ENCODE measurements at places on chromosomes 5 and 9.

GRCh38 chr5:167864801-167865200 is 426.6 kb upstream of the WWC1 start:
- DNase-seq: no peak

DNA sequence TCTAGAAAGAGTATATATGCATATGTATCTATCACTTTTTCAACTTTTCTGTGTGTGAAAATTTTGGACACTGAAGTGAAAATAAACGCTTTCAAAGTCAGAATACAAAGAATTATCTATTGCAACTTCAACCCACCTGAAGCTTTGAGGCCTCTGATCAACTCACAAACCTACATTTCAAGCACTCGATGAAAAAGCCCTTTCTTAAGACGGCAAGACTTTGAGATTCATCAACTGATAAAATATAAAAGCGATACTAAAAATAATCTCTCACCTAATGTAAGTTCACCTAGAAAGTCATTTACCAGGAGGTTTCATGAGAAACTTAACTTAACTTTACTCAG is 1.2 kb downstream of the GOLPH3 start:
- no peak for DNase-seq

GRCh38 chr5:177132136-177133095 is 1.2 kb upstream of the NSD1 start:
- no peak for DNase-seq

- no peak for DNase-seq
These were observed 108.6 kb upstream of the SPOCK1 start for GRCh38 chr5:137607771-137608170.

DNA sequence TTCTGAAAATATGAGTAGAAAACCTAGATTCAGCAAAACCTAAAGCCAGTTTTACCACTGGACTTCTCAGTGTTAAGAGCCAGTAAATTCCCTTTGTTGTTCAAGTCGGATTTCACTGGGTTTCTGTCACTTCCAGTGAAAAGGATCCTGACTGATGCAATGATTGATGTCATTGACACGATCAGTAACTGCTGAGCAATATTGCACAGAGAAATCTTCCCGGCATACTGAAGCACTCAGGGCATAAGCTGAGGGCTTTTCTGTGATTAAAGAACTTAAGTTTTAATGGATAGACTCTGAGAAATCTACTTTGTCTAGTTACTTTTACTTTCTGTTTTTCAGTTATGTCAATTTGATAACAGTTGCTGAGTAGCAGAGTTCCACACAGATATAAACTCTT is 61.9 kb downstream of the DENND1A start:
- DNase-seq: no peak

DNA sequence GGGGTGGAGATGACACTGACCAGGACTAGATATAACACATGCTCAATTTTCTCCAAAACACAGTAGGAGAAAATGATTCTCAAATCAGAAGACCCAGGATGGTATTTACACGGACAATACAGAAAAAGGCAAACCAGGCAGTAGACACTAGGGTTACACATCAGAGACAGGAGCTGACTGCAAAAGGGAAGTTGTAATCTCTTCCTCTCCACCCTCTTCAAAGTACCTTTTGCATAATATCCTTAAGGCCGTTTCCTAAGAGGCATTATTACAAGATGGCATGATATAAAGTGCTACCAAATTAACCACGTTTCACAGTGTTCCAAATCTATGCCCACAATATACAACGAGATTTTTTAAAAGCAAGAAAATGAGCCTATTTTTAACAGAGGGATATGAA is 39.2 kb downstream of the YIPF5 start:
- no peak for DNase-seq

DNA sequence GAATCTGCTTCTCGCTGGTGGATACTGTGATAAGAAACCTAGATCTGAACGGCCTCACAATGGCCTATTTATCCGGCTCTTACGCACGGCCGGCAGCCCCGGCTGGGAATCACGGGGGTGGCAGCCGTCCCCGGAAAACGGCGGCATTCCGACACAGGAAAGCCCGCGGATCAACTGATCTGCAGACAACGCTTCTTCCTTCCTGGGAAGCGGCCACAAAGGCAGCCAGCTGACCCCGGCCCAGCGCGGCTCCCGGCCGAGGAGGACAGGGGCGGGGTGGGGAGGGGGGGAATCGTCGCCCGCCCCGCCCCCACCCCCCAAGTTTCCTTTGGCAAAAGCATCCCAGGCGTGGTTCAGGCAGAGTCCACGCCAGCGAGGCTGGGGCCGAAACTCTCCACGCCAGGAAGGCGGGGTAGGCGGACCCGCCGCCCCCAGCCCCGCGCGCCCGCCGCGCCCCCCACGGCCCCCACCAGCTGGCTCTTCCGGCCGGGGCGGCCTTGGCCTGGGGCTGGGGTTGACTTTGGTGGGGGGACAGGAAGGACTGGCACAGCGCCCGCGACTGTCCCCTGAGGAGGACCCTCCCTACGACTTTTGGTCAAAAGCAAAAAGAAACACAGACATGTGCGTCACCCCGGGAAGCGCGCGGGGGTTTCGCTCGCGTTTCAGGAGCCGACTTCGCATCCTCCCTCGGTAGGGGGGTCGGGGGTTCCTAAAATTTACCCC is 247.7 kb upstream of the ANKRD55 start:
- DNase-seq: no peak

DNA sequence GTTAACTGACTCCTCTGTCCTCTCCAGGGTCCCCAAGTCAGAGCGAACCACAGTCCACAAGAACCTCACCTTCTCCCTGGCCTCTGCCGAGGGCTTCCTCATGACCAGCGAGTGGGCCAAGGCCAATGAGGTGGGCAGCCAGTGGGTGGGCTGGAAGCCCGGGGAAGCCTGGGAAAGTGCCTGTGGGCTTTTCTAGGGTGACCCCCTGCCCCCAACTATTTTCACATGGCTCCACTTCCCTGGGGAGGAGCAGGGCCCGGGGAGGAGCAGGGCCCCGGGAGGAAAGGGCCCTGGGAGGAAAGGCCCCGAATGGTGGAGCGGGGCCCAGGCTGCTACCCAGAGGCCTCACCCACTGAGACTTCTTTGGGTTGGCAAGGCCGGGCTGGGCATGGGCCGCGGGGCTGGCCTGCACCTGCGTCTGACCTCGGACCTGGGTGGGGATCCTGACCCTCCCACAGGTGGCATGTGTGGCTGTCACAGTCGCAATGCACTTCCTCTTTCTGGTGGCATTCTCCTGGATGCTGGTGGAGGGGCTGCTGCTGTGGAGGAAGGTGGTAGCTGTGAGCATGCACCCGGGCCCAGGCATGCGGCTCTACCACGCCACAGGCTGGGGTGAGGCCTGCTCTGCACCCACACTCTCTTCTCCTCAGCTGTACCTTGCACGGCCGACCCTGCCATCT is 17.9 kb downstream of the ADGRD2 start:
- DNase-seq: no peak

DNA sequence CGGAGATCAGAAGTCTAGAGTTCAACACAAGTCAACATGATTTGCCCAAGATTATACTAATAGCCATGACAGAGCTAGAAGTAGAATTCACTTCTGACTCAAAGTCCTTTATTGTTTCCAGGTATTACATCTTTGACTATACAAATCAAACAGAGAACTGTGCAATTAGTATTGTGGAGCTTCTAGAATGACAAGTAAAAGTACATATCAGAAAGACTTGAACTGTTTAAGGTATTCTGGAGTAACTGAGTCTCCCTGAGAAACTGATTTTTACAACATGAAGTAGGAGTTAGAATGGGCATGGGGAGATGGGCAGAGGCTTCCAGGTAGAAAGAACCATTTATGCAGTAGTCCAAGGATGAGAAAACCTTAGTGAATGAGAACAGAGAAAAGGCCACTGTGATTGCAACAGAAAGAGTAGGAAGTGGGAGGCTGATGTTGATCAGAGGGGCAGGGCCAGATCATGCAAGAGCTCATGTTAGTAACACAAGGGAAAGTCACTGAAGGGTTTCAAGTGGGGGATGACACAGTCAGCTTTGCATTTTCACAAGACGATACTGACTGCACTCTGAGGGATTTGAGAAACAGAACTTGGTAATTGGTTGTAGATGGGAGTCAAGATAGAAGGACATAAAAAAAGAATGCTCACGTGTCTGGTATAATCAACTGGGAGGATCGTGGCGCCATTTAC is 280.7 kb downstream of the RFX3 start:
- no peak for DNase-seq

DNA sequence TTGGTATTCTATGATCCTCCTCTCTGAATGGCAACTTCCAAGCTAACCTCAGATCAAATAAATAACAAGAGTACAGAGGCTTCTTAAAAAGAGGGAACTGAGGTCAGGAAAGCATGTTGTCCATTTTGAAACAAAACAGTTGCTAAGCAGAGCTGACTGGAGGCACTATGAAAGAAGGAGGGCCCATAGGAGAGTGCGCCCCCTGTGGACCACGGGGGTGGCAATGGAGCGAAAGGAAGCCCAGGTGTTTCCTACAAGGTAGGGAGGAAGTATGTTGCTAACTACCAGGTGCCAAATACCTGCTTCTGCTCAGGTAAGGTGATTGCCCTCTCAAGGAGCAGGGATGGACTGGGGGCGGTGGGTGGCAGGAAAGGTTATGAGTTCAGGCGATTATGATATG is 101.8 kb upstream of the MAST4 start:
- no peak for DNase-seq

DNA sequence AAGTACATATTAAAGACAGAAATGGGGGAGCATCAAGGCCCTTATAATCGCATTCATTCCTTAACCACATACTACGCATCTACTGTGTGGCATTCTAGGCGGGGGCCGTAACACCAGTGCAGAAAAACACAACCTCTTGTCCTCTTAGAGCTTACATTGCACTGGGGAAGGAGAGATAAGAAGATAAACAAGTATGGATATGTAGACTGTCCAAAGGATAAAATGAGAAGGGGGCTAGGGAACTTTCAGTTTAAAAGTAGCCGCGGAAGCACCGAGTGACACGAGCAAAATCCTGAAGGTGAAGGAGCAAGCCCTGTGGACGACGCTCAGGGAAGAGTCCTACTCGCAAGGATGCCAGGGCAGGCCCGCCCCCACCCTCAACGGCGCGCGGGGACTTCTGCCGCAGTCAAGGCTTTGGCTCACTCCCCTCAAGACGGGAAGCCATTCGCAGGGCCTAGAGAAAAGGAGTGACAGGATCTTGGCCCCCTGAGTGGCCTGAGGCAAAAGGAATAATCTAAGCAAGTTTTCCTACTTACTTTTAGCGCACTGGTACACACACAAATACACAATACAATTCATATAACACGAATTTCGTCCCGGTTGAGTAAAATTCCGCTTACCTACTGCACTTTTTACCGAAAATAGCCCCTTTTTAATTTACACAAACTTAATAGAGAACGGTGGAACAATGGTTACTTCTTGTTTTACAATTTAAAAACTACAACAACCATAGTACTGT is 1.3 kb upstream of the NIPBL start:
- DNase-seq: peak; percentile 19

DNA sequence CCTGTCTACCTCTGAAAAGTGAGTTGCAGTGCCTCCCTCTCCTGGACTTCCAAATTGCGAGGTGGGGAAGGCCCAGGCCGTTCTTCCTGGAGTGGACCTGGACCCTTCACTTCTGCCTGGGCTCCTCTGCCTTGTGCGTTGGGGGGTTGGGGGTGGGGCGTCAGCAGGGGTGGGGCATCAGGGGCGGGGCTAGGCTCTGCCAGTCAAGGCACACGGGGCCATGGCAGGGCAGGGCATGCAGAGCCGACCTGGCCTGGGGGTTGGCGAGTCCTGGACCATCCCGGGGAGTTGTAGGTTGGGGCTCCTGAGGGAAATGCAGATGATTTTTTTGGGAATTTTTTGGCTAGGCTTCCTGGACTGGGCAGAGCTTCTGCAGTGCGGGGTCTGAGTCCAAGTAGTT is 87.1 kb downstream of the EHMT1 start:
- no peak for DNase-seq

DNA sequence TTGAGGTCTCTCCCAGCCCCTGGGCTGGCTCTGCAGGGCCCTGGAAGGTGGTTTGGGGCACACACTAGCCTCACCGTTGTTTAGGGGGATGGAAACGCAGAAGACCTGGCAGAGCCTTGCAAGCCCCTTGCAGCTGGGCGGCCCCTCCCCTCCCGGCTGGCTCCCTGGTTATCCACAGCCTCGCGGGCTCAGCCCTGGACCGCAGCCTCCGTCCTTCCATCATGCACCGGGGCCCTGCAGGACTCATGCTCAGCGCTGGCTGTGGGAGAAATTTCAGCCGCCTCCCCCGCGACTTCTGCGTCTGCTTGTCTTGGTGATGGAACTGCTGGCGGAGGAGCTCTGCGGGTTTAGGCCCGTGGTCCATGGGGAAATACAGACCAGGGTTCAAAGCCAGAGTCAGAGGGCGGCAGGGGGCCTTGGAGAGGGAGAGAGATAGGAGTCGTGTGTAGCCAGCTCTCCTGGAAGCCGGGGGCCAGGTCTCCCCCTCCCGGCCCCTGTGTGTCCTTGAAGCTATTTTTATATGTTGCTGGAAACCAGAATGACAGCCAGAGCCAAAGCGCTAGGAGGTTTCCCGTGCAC is 75.8 kb upstream of the IER5L start:
- no peak for DNase-seq

Measured in stimulated activated CD8-positive, alpha-beta memory T cell treated with anti-CD3 and anti-CD28 coated beads, Interleukin-4, amount 100 ng/mL, for 1 hour (primary cell).